Activated CD4-positive, alpha-beta T cell treated with anti-CD3 and anti-CD28 coated beads for 36 hours (primary cell): ENCODE measurements at places on chromosomes 6 and 20.
A peak's percentile ranks its signal among the peaks of the same experiment; 100 is the strongest.

- no peak for DNase-seq
Observed at GRCh38 chr6:140256248-140256647, 881.8 kb upstream of the CITED2 start.

DNA sequence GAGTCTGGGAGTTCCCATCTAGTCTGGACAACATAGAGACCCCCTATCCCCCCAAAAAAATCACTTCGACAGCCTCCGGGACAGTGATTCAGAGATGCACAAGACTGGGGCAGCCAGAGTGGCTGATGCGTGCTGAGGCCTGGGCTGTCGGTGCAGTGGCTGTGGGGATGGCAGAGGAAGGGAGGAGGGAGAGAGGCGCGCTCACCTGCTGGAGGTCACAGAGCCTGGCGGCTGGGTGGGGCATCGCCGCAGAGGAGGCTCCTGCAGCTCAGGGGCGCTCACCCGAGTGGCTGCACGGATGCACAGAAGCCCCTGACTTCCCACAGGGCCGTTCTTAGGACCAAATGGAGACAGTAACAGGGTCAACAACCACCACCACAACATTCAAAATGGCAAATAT lies 182.8 kb downstream of the SMOC2 start:
- DNase-seq, result no peak

GRCh38 chr20:46894579-46894958 lies at the start of gene EYA2:
EYA2 (plus strand) TSS chr20:46894843; CDS start chr20:46990011, 95,168 bp downstream.
- DNase-seq, result no peak

DNA sequence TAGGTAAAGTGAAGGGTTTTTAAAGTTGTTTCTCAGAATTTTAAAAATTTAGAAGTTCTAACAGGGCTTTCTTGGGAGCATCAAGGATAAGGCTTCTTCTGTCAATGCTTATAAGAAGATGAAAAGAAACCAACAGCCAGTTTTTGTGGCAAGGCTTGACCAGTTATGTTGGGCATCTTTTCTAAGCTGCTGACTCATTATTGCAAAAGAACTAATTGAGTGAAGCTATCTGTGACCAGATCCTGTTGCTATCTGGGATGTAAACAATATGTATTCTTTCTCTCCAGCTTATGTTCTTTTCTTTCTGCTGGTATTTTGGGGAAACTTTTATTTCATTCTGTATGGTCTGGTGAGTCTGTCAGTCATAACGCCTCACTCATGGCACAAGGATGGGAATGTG lies 643.8 kb downstream of the HDGFL1 start:
- DNase-seq, result no peak

GRCh38 chr20:10079964-10080363 lies 45.2 kb downstream of the ANKEF1 start:
- no peak for DNase-seq

DNA sequence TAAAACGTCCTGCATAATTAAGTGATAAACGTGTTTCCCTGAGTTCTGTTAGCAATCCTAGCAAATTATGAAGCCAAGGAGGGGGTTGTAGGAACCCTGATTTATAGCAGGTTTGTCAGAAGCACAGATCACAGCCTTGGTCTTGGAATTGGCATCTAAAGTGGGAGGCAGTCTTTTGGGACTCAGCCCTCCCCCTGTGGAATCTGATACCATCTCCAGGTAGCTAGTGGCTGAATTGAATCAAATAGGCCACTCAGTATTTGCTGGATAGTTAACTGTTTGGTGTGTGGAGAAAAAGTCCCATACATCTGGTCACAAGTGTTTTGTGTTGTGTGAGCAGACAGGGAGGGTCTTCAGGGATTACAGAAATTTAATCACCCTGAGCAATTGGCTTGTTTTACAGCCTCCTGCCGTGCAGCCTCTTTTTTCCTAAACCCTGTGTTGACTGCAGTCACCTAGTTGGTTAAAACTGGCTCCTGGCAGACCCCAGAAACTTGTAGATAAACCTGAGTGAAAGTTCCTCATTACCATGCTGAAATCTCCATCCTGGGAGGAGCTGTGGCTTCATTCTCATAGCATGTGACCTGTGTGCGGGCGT lies 19.0 kb upstream of the KIFC1 start:
- no peak for DNase-seq

- DNase-seq, result peak; percentile 59
Observed at GRCh38 chr20:21102603-21103311, 3.4 kb downstream of the LINC00237 start.

DNA sequence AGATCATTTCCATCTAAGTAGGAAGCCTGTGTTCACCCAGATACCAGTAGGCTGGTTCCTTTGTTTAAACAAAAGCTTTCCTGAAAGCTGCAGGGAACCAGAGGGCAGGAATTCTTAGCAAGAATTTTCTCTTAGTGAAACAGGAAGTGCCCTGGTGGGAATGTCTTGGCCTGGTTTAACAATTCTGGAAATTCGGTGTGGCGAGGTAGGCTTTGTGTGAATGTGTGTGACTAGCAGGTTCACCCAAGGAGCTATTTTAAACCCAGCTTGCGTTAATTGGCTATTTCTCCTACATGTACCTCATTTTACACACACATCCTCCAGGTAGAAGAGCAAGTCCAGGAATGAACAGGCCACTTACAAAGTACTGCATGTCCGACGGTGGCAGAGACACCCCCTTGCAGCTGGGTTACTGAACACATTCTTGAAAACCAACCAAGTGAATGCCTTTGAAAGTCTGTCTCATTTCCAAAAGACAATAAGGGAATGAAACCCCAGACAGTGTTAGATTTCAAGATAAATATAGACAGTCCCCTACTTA lies 64.6 kb downstream of the GFOD1 start:
- DNase-seq, result no peak

DNA sequence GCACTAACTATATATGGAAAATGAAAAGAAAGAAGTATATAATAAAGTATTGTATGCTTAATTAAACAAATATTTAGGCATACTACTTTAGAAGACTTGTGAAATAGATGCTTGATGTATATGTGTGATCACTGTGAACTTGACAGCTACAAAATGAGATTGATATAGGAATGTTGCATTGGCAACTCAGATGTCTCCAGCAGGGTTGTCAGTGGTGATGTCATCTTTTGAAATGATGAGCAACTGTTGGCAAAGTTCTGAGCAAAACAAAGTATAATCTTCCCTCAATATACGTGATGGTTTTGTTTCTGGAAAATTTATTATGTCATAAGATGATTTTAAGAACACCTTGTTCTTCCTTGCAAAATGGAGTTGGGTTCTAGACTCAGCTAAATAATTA lies 133.8 kb downstream of the ARID1B start:
- DNase-seq, result no peak

DNA sequence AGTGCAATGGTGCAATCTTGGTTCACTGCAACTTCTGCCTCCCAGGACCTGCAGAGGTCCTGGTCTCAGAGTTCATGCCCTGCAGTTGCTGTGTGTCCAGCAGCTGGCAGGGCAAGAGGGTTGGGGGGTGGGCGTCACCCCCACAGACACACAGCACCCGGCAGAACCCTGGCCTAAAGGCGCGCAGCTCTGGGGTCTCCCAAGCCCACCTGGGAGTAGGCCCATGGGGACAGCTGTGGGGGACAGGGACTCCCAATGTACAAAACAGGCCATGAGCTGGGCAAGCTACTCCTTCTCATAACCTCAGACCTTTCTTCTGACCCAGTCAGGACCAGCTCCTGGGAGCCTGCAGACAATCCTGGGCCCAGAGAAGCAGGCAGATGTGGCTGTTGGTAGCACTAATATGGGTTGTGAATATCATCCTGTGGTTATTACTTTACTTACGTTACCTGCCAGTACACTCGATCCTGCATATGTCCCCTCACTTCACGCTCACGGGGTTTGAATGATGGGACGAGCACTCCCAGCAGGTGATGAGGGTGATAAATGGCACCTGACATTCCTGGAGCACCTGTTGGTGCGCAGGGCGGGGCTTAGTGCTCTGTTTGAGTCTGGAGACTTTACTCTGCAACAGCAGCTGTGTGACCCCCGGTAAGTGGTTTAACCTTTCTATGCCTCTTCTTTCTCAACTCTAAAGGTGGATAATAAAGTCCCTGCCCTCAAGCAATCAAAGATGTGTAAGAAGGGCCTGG lies 39.9 kb upstream of the SULF2 start:
- no peak for DNase-seq

- peak; percentile 93 for DNase-seq
Observed at GRCh38 chr20:57398231-57398821, 7.1 kb downstream of the RBM38 start.

- DNase-seq, result peak; percentile 17
Observed at GRCh38 chr6:111263837-111264236, 176.5 kb downstream of the SLC16A10 start.

DNA sequence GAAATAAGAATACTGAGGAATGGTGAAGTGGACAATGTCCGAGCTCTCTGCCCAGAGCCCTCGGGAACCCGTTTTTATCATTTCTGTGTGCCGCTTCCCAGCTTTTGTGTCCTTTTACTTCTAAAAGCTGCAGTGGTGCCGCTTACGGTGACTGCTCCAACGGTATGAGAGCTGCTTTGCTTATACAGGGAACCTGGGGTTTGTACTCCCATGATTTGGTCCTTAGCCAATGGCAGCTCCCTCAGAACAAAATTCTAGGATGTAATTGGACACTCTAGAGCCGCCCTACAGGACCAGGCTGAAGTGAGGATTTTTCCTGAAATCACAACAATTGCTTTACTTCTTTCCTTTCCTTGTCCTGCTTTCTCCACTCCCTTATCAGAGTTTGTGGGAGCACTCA lies 24.2 kb upstream of the PCSK2 start:
- no peak for DNase-seq

DNA sequence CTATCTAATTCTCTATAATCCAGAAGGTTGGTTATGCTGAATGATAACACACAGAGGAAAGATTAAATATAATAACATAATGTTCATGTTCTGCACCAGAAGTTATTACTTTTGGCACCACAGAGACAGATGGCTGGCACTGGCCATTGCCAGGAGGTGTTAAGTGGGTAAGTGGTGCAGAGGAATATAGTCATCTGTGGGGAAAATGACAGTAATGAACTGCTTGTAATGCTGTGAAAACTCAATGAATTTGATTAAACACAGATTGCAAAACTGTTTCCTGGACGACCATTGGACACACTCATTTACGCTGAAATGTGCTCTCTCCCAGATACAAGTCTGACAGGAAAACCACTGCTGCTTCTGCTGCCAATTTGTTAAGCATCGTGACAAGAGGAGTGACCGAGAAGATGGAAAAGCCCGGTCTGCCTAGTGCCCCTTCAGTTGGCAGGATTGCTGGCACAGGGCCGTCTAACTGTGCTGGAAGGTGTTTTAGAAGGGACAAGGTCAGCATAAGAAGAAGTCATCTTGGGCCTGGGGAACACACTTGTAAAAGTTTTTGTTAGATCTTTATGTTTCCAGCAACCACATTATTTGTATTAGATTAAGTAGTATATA lies 567.4 kb downstream of the CBLN4 start:
- no peak for DNase-seq

GRCh38 chr6:11968241-11968806 lies 43.8 kb upstream of the HIVEP1 start:
- DNase-seq, result no peak
